Tibial nerve (tissue), 4 donors: ENCODE measurements at places on chromosomes 2 and 18. TPM values are rescaled to one million over a fixed set of nuclear protein-coding genes. Genes with fewer than 3 reads are reported as not detected.

DNA sequence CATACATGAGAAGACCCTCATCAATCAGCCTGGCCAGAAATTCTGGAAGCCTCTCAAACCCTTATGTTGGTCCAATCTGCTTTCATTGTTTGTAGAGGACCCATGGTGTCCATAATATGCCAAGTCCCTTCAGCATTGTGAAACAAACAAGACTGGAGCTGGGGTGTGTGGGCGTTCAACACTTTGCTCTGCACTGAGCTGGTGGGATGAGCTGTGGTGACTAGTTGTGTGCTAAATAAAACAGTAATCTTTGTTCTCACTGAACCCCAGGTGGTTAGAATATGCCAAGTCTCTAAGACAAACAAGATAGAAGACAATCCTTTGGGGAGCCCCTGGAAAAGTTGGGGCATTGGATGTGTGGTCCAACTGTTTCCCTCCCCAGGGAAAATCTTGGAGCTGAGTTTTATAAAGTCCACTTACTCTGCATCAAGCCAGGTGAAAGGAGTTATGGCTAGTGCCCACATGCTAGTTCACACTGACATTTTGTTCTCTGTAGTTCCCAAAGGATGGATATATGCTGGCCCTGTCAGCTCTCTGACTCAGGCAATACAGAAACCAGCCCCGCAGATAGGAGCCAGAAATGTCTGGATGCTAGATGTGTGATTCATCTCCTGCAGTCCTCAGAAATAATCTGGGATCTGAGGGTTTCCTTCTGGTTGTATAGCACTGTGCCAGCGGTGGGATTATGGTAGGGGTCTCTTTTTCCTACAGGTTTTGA is 260.2 kb downstream of the TMX3 start:
- no peak overlapping the region for H3K27ac ChIP-seq
- no peak for DNase-seq

GRCh38 chr2:239369631-239370161 is 31.1 kb downstream of the HDAC4 start:
- no peak for DNase-seq
- H3K4me3 ChIP-seq: no peak overlapping the region
- H3K27me3 ChIP-seq: no peaks in the 10 kb centered on the region
- H3K4me1 ChIP-seq: peaks cover 9% of the 10 kb centered on the region

DNA sequence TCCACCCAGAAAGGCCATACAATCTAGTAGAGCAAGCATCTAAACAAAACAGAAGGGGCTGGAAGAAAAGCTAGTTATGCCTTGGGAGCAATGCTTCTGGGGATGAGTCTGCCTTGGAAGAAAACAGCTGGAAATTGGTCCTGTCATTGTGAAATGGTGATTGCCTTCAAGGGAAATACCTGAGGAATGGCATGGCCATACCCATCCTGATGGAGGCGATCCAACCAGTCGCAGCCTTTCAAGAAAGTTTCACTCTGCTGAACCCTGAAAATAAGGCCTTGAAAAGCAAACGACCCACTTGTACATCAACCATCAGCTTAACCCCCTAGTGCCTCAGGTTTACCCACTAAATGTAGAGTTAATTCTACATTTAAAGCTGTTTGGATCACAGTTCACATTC is 72.6 kb upstream of the PID1 start:
- H3K27ac ChIP-seq: no peak overlapping the region
- H3K36me3 ChIP-seq: no peaks in the 10 kb centered on the region
- no peak for DNase-seq
- H3K4me3 ChIP-seq: no peak overlapping the region

DNA sequence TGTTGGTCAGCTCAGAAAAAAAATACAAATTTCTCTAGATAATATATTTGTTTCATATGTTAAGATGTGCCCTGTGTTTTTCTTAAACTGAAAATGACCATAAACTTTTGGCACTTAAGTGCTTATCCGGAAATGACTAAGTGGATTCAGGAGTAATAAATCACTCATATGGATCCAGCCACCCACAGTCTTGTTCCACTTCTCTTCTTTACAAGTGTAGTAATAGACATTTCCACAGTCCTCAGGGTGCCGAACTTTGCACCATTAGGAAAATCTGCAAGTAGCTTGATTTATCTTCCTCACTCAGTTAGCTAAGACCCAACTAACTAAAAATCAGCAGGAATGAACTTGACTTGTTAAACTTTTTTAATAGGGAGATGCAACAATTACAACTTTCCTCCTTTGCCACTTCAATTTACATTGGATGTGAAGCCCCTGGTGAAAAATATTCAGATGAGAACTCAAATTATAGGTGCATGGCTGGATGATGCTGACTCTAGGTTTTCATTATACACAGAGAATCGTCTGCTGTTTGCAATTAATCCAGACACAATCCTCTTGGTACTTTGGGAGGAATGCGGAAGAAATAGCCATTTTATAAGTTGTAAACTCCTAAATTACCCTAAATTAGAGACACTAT is 322.5 kb downstream of the ARHGAP15 start:
- no peaks in the 10 kb centered on the region for H3K4me1 ChIP-seq

The NOL4 gene
- total RNA-seq: not detected
